ENCODE measurements at places on chromosomes 11 and 22. TPM values are rescaled to one million over a fixed set of nuclear protein-coding genes. Genes with fewer than 3 reads are reported as not detected.
A peak's percentile ranks its signal among the peaks of the same experiment; 100 is the strongest.

DNA sequence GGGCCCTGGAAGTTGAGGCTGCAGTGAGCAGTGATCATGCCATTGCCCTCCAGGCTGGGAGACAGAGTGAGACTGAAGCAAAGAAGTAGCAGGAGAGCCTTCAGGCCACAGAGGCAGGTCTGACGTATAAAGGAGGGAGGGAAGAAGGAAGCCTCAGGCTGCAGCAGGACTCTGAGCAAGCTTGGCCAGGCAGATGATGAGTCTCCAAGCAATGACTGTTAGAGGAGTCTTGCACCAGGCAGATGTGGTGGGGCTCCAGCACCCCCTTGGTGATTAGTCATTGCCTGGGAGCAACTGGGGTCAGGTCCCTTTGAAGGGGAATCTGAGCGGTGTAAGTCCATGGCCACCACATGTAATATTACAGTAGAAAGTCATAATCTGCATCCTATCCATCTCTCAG, 36.6 kb upstream of the NFAM1 start:
- no peak for DNase-seq

GRCh38 chr11:32259641-32260081, 168.8 kb downstream of the RCN1 start:
- DNase-seq: no peak

DNA sequence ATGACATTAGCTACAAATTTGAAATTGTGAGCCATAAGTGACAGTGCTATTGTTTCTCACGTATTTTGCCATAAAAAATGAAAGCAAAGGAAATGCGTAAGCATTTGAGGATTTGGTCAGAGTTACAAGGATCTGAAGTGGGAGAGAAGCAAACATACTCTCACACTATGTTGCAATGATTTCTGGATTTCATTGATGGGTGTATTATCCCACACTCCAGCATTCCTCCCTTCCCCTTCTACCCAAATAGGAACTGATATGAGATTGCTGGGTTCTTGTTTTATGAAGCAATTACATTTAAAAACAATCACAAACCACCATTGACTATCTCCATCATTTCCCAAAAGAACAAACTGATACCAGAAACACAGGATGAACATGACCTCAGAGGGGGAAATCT, 314.0 kb upstream of the CTSC start:
- DNase-seq: no peak

DNA sequence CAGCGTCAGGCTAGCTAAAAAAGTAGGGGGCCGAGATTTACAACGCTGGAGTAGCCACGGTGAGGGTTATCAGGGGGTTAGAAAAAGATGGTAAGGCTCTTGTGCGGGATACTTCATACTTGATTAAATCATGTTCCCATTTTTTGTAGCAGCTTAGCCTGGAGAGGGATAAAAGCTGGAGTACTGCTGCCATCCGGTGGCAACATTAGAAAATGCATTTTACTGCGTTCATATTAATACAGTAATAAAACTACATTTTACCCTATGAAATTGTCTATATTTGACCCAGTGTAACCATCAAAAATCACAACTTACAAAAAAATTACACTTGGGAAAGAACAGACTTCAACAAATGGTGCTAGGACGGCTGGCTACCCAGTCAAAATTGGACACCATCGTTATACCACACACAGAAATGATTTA, 17.3 kb downstream of the RPUSD4 start:
- DNase-seq: no peak

Gene MAML2
- 20.5 TPM for total RNA-seq

Gene PATE2
- not detected for total RNA-seq

Gene FXYD2
- 31.2 TPM for total RNA-seq

Gene FDX1
- 10.5 TPM for total RNA-seq

DNA sequence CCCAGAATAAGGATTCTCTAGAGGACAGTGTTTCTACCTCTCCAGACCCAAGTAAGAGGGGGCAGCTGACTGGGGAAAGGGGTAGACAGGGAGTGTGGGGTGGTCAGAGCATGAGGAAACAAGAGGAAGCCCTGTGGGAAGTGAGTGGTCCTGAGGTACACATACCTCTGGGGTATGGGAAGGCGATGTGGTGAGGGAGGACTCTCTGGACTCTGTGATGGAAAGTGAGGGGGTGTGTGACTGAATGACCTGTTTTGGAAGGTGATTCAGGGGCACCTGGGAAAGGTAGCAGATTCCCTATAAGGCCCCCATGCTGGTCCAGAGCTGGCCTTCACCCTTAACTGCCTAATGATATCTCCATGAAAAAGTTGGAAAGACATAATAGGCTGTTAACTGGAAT, 80.1 kb downstream of the DEPDC5 start:
- DNase-seq: no peak

DNA sequence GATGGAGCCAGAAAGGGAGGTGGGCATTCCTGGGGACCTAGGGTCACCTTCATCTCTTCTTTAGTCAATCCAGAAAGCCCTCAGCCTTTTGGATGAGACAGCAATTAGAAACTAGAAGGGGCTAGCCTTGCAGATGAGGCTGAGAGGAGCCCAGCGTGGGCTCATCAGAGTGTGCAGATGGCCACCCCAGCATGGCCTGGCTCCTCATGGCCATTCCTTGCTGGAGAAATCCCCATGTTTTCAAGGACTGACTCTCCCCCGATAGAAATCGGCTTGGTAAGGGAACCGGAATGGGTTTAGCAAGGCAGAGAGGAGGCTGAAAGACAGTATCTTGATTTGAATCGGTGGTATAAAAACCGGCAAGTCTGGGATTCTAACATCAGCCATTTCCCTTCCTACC, 274.6 kb downstream of the BUD13 start:
- DNase-seq: no peak

Gene SMIM38
- total RNA-seq: 0.31 TPM

Gene KDM4E
- not detected for total RNA-seq

- no peak for DNase-seq
Measured at GRCh38 chr22:42353883-42354727, 78.1 kb downstream of the NFAM1 start.

- peak; percentile 45 for DNase-seq
Measured at GRCh38 chr11:6418557-6419008, 311 bp downstream of the APBB1 start.

- DNase-seq: no peak
Measured at GRCh38 chr11:118789501-118790356, 1.2 kb downstream of the DDX6 start.

DNA sequence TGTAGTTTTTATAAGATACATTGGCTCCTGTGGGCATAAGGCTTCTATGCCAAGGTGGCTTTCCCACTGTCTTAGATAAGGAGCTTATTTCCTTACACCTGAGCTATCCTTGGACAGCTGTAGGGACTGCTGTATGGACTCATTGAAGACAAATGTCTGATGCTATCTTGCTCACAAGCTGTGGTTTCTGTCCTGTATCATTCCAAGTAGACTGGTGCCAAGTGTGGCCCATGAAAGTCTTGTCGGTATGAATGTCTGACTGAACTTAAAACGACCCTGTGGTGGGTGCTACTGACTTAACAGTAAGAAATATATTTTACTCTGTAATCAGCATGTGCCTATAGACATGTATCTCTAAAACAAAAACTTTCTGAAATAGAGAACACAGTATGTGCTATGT, 45.0 kb downstream of the LARGE2 start:
- no peak for DNase-seq

Data from activated naive CD8-positive, alpha-beta T cell treated with anti-CD3 and anti-CD28 coated beads, Interleukin-2, amount 10 ng/mL, durations not matched to agents 7 days and 5 days (primary cell).